ENCODE measurements at places on chromosomes 4 and X.

DNA sequence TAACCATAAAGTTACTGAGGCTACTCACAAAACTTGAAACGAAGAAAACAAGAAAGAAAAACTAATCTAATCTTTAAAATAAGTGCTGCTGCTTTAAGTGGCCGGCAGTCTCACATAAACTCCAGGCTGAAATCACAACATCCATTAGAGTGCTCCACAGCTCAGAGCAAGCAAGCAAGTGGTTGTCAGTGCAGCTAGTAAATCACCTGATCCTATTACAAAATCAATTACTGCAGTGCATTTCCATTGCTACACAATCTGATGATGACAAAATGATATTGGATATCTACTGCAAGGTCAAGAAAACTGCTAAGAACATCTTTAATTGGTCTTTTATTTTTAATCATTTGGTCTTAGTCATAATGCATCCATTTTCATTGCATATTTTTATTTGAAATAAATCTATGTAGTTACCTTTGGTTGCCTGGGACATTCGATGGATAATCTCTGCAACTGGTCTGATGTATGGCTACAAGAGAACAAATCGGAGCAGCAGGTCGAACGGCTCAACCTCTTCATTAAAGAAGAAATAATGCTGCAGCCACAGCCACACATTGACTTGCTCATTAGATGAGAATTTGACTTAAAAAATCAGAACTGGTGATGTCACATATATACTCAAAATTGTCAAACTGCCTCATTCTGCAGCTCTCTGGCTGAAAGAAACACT, 87.7 kb downstream of the FBXW7 start:
- no peaks in the 10 kb centered on the region for H3K4me1 ChIP-seq
- H3K4me3 ChIP-seq: no peak overlapping the region
- H3K27me3 ChIP-seq: no peaks in the 10 kb centered on the region
- H3K36me3 ChIP-seq: no peaks in the 10 kb centered on the region
- no peak for DNase-seq

DNA sequence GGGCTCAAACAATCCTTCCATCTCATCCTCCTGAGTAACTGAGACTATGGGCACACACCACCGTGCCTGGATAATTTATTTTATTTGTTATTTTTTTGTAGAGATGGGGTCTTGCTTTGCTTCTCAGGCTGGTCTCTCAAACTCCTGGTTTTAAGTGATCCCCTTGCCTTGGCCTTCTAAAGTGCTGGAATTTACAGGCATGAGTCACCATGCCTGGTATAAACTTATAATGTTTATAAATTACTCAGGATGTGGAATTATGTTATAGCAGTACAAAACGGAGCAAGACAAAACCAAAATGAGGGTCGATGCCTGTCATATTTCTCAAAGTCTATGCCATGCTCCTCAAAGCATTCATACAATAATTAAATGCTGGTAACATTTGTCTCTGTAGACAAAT, 29.8 kb upstream of the TEX13C start:
- H3K36me3 ChIP-seq: no peaks in the 10 kb centered on the region
- DNase-seq: no peak
- no peaks in the 10 kb centered on the region for H3K27me3 ChIP-seq
- no peak overlapping the region for H3K27ac ChIP-seq
- no peaks in the 10 kb centered on the region for H3K4me1 ChIP-seq

- no peaks in the 10 kb centered on the region for H3K27me3 ChIP-seq
- H3K4me3 ChIP-seq: no peak overlapping the region
- no peak overlapping the region for H3K27ac ChIP-seq
- H3K4me1 ChIP-seq: no peaks in the 10 kb centered on the region
These were observed 74.8 kb downstream of the RAB28 start for GRCh38 chr4:13409324-13409723.

DNA sequence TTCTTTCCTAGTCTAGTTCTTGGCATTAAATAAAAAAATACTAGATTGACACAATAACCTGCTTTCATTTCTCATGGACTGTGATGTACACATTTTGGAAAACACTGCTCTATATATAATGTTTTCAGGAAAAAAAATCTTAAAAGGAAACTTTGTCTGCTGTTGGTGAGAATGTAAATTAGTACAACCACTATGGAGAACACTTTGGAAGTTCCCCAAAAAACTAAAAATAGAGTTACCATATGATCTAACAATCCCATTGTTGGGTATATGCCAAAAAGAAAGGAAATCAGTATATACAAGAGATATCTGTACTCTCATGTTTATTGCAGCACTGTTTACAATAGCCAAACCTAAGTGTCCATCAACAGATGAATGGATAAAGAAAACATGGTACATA, 202.3 kb downstream of the PPP3CA start:
- no peaks in the 10 kb centered on the region for H3K36me3 ChIP-seq
- no peak for DNase-seq
- no peak overlapping the region for H3K4me3 ChIP-seq
- H3K4me1 ChIP-seq: no peaks in the 10 kb centered on the region

GRCh38 chr4:92299152-92299551, 4.6 kb upstream of the GRID2 start:
- H3K27me3 ChIP-seq: no peaks in the 10 kb centered on the region
- no peak overlapping the region for H3K4me3 ChIP-seq
- no peaks in the 10 kb centered on the region for H3K4me1 ChIP-seq
- no peaks in the 10 kb centered on the region for H3K36me3 ChIP-seq
- no peak for DNase-seq

DNA sequence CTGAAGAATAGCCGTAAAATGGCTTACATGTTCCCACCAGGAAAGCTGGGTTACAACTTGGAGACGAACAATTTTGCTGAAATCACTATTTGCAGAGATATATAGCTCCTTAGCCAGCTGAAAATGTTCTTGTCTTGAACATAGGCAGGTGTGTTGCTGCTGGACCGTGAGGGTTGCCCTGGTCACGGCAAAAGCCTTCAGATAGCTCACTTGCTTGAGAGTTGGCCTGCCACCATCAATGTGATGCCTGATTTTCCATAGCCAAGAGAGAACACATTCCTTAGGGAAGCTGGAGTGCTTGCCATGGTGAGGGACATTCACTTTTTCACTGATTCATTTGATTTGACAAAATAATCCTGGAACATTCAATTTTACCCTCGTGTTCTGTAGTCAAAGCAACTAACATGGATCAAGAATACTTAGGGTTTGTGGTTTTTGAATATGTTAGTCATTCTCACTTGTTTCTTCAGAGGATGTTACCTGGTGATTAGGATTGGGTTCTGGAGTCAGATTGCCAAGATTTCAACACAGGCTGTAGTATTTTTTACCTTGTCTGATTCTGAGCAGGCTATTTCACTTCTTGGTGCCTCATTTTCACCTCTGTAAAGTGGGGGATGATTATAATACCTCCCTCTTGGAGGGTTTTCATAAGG, 536.9 kb downstream of the RAPGEF2 start:
- DNase-seq: no peak
- H3K4me1 ChIP-seq: no peaks in the 10 kb centered on the region
- H3K4me3 ChIP-seq: no peak overlapping the region
- H3K36me3 ChIP-seq: no peaks in the 10 kb centered on the region
- no peak overlapping the region for H3K27ac ChIP-seq

GRCh38 chr4:158580064-158580463, 58.4 kb downstream of the RXFP1 start:
- H3K4me3 ChIP-seq: no peak overlapping the region
- no peak for DNase-seq
- H3K27me3 ChIP-seq: no peaks in the 10 kb centered on the region
- H3K4me1 ChIP-seq: no peaks in the 10 kb centered on the region
- H3K36me3 ChIP-seq: no peaks in the 10 kb centered on the region
- no peak overlapping the region for H3K27ac ChIP-seq

GRCh38 chr4:82758701-82759685, 39.6 kb downstream of the SCD5 start:
- H3K27ac ChIP-seq: no peak overlapping the region
- H3K36me3 ChIP-seq: no peaks in the 10 kb centered on the region
- no peak overlapping the region for H3K4me3 ChIP-seq

DNA sequence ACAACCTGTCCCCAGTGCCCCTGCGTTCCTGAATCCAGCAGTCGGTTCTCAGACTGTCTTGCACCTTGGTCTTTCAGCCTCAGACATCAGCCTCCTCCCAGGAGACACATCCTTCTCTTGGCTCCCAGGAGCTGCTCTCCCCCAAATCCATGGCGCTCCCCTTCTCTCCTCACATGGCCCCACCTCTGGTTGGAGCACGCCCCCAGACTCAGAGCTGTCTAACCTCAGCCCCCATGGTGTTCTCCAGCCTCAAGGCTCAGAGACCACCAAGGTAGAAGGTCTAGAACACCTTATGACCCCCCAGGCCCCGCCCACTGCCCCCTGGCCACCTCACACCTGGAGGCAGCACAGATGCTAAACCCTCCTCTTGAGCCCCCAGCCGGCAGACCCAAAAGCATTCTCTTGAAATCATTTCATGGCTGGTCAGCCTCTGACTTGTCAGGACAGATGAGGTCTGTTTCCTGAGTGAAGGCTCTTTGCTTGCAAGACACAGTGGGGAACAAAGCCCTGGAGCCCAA, 47.9 kb downstream of the ADRA2C start:
- no peak overlapping the region for H3K4me3 ChIP-seq
- no peaks in the 10 kb centered on the region for H3K4me1 ChIP-seq
- no peak for DNase-seq
- no peaks in the 10 kb centered on the region for H3K27me3 ChIP-seq

- H3K27me3 ChIP-seq: no peaks in the 10 kb centered on the region
- no peaks in the 10 kb centered on the region for H3K36me3 ChIP-seq
- peak overlapping the region; percentile 73 for H3K27ac ChIP-seq
- peak overlapping the region; percentile 70 for H3K4me3 ChIP-seq
- peak; percentile 55 for DNase-seq
These were observed 329 bp downstream of the TBC1D14 start for GRCh38 chr4:6909970-6910339.

DNA sequence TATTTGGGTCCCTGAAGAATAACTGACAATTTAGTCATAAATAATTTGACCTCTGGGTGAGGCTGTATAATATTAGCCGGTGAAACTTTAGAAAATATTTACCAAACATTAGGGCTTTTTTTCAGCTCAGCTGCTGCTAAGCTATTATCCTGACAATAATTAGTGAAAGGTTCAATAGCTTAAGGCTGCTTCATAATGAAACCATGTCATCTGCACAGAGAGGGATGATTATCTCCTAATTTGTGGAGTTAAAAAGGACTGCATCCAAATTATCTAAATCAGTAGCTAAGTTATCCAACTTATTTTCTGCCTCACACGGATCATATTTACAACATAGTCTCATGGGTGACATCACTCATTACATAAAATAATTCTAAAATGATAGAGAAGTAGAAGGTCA, 1249.8 kb downstream of the RAPGEF2 start:
- H3K27ac ChIP-seq: no peak overlapping the region
- H3K36me3 ChIP-seq: no peaks in the 10 kb centered on the region
- H3K4me1 ChIP-seq: no peaks in the 10 kb centered on the region
- no peaks in the 10 kb centered on the region for H3K27me3 ChIP-seq
- no peak overlapping the region for H3K4me3 ChIP-seq

DNA sequence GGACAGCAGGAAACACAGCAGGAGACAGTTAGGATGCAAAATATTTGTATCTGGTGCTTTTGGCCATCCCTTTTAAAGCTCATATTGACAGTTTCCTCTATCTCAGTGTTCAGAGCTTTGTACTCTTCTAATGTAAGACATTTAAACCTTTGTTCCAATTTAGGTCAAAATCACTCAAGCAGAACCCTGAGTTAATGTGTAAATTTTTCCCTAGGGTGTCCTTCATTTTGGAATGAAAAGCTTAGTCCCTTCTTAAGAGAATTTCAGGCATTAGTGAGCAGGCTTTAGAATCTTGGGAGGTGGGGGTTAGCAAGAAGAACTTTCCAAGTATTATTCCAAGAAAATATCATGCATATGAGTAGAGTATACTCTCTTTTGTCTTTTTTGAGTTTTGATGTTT, 188.7 kb downstream of the GBA3 start:
- H3K4me3 ChIP-seq: no peak overlapping the region
- no peak overlapping the region for H3K27ac ChIP-seq
- no peak for DNase-seq
- H3K27me3 ChIP-seq: no peaks in the 10 kb centered on the region
- no peaks in the 10 kb centered on the region for H3K36me3 ChIP-seq
- no peaks in the 10 kb centered on the region for H3K4me1 ChIP-seq

DNA sequence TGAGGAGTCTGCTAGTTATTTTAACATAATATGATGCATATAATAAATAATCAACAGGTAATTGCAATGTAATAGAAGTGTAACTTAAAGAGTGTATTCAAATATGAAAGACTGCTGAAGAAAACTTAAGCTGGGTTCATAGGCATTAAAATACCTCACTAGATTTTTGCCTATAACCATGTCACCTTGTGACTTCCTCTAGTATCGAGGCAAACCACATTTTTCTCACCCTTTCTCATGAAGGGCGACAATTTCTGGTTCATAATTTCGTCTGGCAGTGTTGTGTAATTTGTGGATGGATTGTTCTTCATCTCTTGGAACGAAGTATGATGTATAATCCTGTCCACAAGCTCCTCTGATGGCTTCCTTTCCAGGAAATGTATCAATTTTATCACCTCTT, 16.0 kb downstream of the SULT1E1 start:
- H3K27ac ChIP-seq: peak overlapping the region; percentile 21
- no peak for DNase-seq
- no peaks in the 10 kb centered on the region for H3K36me3 ChIP-seq

GRCh38 chrX:78321809-78322208, 5.6 kb downstream of the CYSLTR1 start:
- no peaks in the 10 kb centered on the region for H3K36me3 ChIP-seq
- no peaks in the 10 kb centered on the region for H3K4me1 ChIP-seq
- no peak overlapping the region for H3K27ac ChIP-seq
- no peak for DNase-seq
- H3K4me3 ChIP-seq: no peak overlapping the region

GRCh38 chr4:52197306-52197705, 146.2 kb downstream of the SPATA18 start:
- no peaks in the 10 kb centered on the region for H3K36me3 ChIP-seq
- no peak overlapping the region for H3K4me3 ChIP-seq
- no peak overlapping the region for H3K27ac ChIP-seq

DNA sequence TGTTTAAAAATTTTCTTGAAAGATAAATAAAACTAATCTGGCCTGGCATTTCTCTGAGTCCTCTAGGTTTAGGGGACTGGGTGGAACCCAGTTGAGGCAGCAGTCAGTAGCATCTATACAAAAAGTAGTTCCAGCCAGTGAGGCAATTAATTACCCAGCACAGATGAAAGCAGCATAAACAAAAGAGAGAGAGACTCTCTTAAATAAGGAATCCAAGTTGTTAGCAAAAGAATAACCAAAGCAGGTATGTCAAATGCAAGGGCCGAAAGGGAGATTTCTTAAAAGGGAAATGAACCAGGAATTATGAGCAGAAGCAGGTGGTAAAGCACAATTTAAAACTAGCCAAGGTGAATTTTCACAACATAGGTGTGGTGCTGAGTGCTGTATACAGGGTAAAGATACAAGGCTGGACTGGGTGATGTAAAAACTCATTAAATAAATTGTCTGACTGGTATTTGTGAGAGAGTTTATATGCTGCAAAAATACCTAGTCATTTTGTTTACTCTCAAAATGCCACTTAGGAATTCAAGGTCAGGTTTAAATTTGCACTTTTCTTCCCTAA, 94.6 kb upstream of the GALNT7 start:
- no peaks in the 10 kb centered on the region for H3K36me3 ChIP-seq
- no peak for DNase-seq
- H3K4me1 ChIP-seq: no peaks in the 10 kb centered on the region
- H3K27ac ChIP-seq: no peak overlapping the region

GRCh38 chrX:95762716-95763115, 921.9 kb upstream of the DIAPH2 start:
- no peak for DNase-seq
- H3K36me3 ChIP-seq: no peaks in the 10 kb centered on the region
- no peak overlapping the region for H3K4me3 ChIP-seq
- no peaks in the 10 kb centered on the region for H3K4me1 ChIP-seq
- H3K27me3 ChIP-seq: peaks cover 5% of the 10 kb centered on the region

Data from right lobe of liver (tissue), 6 donors.